Aorta (tissue), 5 donors: ENCODE measurements at places on chromosomes 12 and 14. TPM values are rescaled to one million over a fixed set of nuclear protein-coding genes. Genes with fewer than 3 reads are reported as not detected.

Gene MYL6
- 3,292 TPM for total RNA-seq

DNA sequence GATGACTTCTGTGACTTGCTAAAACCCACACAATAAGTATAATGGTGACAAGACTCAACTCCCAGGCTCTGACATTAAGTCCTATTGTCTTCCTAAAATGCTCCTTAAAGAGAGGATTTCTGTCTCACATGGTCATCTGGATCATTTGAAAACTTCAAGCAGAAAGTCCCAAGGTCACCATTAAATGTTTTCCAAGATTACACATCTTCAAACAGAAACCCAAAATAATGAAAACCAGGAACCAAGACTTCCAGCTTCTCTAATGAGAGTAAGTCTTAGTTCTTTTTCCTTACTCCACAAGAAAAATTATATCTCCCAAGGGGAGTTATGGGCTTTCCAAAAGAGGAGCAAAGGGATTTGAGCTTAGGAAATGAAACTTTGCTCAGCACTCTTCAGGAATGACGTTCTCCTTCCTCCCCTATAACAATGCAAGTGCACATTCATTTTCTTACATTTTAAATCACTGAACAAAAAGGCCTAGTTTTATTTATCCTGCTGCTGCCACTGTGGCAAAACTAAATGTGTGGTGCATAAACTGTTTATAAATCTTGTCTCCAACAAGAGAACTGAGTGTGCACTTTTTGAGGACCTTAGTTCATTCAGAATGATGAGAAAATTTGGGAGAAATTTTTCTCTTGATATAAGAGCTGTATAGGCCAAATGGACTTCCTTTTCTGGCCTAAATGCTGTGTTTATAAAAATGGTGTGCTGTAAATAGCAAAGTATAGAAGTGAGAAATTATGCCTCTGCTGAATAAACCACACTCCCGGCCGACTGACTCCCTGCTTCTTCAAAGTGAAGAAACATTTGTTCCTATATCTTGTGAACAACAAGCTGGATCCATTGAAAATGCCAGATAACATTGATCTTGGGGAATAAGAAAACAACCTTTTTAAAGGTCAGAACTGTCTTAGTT, 148.4 kb upstream of the PLEKHG7 start:
- no peak for DNase-seq

- no peak for DNase-seq
Measured at GRCh38 chr14:75306927-75307699, 28.5 kb downstream of the FOS start.

- no peak for DNase-seq
Measured at GRCh38 chr12:65055859-65056258, 65.2 kb downstream of the WIF1 start.

DNA sequence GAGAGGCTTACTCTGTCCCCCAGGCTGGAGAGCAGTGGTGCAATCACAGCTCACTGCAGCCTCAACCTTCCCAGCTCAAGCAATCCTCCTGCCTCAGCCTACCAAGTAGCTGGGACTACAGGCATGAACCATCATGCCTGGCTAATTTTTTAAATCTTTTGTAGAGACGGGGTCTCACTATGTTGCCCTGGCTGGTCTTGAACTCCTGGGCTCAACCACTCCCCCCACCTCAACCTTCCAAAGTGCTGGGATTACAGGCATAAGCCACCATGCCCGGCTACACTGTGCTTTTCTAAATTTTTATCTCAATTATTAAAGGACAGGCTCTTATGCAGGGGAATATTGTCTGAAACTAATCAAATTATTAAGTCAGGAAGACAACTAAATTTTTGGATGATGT, 44.6 kb downstream of the EML1 start:
- no peak for DNase-seq

- no peak for DNase-seq
Measured at GRCh38 chr12:1928439-1929121, 10.1 kb upstream of the CACNA2D4 start.
